Stimulated activated CD8-positive, alpha-beta memory T cell treated with anti-CD3 and anti-CD28 coated beads, Interleukin-7, amount 100 ng/mL, for 1 hour (primary cell): ENCODE measurements at places on chromosomes 2 and 18.

DNA sequence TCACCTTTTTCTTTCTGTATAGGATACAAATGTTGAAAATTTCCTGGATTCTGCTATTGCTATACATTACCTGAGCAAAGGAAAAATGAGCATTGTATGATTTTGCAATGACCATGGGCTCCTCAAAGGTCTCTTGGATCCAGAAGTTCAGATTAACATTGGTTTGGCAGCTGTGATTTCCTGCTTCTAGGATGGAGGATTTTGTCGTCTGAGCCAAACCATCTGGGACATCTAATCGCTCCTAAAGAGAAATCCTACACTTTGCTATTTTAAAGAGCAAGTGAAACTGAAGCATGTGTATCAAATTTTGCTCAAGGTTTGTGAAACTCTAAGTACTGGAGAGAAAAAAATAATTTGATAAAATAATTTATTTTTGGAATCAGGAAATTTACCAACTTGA is 115.1 kb upstream of the ST6GAL2 start:
- DNase-seq: no peak

GRCh38 chr18:57749604-57749970 is 53.5 kb downstream of the ATP8B1 start:
- DNase-seq: no peak

DNA sequence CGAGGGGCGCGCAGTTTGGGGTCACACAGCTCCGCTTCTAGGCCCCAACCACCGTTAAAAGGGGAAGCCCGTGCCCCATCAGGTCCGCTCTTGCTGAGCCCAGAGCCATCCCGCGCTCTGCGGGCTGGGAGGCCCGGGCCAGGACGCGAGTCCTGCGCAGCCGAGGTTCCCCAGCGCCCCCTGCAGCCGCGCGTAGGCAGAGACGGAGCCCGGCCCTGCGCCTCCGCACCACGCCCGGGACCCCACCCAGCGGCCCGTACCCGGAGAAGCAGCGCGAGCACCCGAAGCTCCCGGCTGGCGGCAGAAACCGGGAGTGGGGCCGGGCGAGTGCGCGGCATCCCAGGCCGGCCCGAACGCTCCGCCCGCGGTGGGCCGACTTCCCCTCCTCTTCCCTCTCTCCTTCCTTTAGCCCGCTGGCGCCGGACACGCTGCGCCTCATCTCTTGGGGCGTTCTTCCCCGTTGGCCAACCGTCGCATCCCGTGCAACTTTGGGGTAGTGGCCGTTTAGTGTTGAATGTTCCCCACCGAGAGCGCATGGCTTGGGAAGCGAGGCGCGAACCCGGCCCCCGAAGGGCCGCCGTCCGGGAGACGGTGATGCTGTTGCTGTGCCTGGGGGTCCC is at the start of gene ITGA4:
Gene ITGA4, plus strand, starts transcription at position 266 of the 620 bp plus-strand sequence. Its CDS starts 269 bp downstream, at position 535.
- DNase-seq: peak; percentile 73

GRCh38 chr18:8504880-8505435 is 104.3 kb upstream of the RAB12 start:
- no peak for DNase-seq

DNA sequence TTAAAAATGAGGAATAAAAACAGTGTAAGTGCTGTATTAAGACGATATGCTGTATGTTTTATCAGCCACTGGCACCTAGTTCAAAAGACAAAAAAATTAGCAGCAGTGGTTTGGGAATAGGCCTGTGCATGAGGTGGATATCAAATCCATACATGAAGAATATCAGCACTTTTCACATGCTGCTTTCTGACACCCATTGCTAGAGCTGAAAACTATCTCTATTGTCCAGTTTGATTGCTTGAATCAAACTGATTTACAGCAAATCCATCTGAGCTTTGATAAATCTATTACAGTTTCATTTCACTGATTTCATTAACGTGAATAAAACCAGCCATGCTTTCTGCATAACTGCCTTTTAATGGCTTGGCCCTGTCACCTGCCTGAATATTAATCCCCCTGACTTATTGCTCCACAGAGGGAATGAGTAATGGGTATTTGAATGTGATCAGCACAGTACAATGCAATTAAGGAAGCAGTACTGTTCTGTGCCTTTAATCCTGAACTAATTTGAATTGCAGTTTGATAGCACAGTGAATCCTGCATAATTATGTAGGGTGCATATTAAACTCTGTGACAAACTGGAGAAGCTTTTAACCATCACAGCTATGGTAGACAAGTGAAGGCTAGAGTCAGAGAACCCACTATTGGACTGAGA is 154.0 kb downstream of the GPD2 start:
- no peak for DNase-seq

DNA sequence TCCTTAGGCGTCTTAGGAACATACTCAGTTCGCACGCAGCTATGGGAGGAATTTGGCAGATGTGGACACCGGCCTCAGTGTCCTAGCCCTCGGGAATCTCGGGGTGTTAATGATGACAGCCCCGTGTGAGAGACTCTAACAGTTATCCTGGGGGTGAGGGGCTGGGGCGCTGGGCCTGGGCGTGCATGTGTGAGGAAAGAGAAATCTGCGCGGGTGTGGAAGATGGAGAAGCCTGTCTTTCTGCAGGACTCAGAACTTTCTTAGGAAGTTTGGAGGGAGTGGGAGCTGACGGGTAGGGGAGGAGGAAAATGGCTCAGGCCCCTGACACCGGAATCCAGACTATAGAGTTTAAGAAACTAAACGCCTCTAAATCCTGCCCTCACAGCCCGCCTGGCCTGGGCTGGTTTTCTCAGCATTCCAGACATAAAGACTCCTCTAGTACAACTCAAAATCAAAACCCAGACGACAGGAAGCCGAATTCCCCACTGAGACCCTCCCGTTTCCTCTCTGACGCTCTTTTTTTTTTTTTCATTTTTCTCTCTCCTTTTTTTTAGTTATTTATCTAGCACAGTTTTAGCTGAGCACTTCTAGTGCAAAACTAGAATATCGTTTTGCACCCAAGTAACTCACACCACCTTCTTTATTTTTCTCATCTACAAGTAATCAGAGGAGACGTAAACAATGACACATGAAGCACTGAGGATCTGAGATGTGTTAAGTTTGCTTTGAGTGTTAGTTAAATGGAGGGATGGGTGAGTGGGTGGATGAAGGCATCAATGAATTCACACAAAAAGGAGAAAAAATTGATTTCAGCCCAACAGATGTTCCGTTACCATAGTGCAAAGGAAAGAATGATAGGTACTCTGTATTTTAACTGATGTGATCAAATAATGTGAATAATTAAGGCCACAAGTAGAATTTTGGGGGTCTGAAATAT is 1.2 kb upstream of the HAAO start:
- no peak for DNase-seq
